GM04503 (cell line): ENCODE measurements at places on chromosomes 3 and 15.

DNA sequence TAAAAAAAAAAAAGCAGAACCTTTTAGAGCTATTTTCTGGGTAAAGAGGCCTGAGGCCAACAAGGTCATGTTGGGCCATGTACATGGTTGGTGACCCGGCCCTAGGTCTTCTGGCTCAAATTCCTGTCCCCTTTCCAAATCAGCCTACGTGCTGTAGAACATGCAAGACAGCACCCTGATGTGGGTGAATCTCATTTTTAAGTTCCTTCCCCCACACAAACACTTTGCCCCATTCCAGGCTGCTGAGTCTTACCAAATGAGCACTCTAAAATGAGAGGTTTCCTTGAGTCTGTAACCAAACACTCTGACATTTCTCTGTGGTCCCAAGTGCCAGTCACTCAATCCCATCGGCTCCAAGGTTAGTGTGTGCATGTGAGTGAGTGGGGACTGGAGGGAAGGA, 9.4 kb downstream of the BCL6 start:
- no peak for DNase-seq

DNA sequence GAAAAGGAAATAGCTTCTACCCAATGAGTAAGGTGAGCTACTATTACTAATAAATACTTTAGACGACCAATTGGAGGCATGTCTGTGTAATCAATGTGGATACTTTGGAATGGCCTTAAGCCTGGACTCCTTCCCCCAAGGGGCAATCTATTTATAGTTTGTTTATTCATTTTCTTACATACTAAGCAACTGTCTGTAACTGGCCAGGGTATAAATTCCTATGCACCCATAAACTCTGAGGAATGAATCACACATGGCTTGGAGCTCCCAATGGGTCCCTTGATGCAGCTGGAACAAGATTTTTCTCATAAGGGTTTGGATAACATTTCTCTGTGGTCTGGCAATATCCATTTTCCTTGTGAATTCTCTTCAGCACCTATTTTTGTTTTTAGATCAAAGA, 506.8 kb downstream of the EDEM1 start:
- no peak for DNase-seq

DNA sequence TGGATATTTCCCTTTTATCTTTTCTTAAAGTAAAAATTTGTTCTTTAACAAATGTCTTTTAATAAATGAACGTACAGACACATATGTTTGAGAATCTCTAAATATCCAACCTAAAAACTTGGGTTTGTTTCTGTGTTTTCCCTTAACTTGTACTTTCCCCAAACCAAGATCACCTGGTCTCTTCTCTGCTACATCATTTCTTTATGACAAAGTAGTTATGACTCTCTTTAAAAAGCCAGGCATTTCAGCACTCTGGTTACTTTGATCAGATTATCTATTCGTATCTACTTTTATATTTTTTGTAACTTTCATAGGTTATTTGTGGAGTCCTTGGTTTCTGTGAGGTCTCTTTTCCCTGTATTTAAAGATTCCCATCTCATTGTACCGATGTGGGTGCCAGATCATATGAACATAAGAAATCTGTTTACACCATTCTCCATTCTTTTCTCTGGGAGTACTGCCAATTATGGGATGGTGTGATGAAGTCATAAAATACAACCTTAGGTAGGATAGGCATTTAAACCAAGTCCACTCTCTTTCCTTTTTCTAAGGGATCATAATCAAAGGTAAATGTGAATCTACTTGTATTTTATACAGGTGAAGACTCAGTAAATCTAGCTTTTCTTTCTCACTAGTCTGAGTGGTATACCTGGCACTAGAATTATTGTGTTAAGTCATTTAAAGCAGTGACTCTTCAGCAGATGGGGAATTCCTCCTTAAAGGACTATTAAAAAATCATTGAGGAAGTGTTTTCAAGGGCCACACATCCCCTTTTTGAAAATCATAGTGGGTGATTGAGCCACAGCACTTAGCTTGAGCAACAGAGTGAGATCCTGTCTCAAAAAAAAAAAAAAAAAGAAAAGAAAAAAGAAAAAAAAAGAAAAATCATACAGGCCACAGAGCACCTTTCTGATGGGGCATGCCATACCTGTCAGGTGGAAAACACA, 12.4 kb upstream of the NFKBIZ start:
- DNase-seq, result no peak

DNA sequence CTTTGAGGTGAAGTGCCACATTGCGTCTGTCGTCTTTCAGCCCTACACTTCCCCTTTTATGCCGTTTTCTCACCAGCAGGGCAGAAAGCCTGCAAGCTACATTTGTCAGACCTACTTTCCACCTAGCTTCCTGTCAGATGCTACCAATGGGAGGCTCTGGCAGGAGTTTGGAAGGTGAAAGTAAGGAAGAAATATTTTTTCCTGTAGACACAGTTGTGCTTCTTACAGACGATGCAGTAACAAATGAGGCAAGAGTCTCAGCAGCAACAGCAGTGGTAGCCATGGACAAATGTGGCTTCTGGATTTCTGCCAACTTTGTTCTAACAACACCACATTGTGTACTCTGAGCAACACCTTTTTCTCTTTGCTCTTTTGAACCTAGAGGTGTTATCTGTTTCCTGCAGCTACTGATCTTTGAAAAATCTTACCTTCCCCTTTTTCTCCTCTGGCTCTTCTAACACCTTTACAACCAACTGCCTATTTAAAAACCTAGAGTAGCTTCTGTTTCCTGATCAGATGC, 70.6 kb upstream of the STT3B start:
- no peak for DNase-seq

- DNase-seq, result peak; percentile 12
These were observed 314.8 kb upstream of the CTDSPL start for GRCh38 chr3:37546876-37547275.

- no peak for DNase-seq
These were observed 39.5 kb downstream of the CFAP100 start for GRCh38 chr3:126434264-126434590.

GRCh38 chr3:180909369-180910127, 2.9 kb upstream of the FXR1 start:
- no peak for DNase-seq

- DNase-seq, result no peak
These were observed 6.7 kb upstream of the CMTM7 start for GRCh38 chr3:32384938-32385337.

- no peak for DNase-seq
These were observed 50.9 kb downstream of the CEP152 start for GRCh38 chr15:48759921-48760320.

DNA sequence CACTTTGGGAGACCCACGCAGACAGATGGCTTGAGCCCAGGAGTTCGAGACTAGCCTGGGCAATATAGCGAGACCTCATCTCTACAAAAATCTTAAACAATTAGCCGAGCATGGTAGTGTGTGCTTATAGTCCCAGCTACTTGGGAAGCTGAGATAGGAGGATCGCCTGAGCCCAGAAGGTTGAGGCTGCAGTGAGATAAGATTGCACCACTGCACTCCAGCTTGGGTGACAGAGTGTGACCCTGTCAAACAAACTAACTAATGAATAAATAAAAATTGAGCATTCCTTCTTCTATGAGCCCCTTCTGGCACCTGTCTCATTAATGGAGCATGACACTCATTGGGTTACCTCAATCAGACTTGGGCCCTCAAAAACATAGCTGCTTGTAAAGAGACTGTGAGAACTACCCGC, 7.5 kb downstream of the ZDHHC3 start:
- no peak for DNase-seq

GRCh38 chr3:126961191-126961790, 21.6 kb upstream of the PLXNA1 start:
- peak; percentile 67 for DNase-seq

- no peak for DNase-seq
These were observed 23.5 kb downstream of the IL12A start for GRCh38 chr3:160012108-160012507.

- no peak for DNase-seq
These were observed 42.2 kb downstream of the TBC1D2B start for GRCh38 chr15:78035321-78035751.

DNA sequence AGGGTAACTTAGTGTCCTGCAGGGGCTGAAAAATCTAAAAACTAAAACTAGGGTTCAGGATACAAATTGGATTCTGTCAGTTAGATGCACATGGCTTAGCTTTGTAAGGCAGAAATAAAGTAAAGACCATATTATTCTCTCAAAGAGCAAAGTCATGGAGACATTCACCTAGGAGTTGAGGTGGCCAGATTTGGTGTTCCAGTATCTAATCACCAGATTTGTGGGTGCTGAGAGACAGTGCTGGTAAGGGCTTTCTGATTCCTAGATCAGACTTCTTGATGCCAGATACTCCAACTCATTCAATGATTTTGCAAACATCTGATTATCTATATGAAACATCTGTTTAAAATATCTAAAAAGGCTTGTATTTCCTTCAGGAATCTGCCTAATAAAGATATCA, 28.3 kb upstream of the TBC1D5 start:
- no peak for DNase-seq

- DNase-seq, result no peak
These were observed 777 bp downstream of the LOXL1 start for GRCh38 chr15:73927003-73927475.

- no peak for DNase-seq
These were observed 3.6 kb downstream of the WWTR1 start for GRCh38 chr3:149654188-149654601.

DNA sequence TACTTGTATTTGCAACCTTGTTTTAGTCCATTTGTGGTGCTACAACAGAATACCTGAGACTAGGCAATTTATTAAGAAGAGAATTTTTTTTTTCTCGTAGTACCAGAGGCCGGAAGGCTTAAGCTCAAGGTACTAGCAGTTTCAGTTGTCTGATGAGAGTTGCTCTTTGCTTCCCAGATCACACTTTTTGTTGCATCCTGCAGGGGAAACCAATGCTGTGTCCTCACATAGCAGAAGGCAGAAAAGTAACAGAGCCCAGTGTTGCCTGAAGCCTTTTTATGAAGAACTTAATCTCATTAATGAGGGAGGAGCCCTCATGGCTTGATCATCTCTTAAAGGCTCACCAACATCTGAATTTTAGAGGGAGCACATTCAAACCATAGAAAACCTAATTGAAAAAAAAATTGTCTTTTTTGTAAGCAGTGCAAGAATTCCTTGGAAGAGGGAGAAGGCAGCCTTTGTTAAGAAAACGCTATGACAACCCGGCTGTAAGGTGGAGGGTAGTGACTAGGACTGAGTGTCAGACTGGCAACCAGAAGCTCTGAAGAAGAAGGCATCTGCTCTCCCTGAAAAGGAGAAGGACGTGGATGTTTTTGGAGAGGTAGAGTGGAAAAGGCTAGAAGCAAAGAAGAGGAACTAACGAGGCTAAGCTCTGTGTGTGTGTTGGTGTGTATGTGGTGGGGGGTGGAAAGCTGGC, 1245.3 kb downstream of the ROBO2 start:
- no peak for DNase-seq

DNA sequence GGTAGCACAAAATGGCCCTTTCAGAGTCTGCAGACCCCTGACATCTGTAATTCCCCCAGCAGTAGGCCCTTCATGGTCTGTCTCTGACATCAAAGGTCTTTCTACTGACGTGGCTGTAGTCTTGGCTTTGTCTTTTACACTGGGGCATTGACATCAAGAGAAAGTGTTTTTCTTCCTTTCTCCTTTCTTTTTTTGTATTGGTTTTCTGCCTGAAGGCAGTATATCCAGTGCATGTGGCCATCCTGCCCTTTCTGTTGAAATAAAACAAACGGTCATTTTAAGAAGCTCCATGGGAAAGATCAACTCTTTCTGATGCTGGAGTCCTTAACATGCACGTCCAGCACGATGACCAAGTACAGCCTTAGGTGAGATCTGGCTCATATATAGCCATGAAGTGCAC, 106.8 kb upstream of the SAMMSON start:
- no peak for DNase-seq

GRCh38 chr15:84942456-84942855, 39.2 kb upstream of the PDE8A start:
- no peak for DNase-seq

GRCh38 chr15:46930426-46930825, 786.9 kb upstream of the SEMA6D start:
- DNase-seq, result no peak

- DNase-seq, result no peak
These were observed 18.4 kb downstream of the SMAD6 start for GRCh38 chr15:66720206-66721010.

DNA sequence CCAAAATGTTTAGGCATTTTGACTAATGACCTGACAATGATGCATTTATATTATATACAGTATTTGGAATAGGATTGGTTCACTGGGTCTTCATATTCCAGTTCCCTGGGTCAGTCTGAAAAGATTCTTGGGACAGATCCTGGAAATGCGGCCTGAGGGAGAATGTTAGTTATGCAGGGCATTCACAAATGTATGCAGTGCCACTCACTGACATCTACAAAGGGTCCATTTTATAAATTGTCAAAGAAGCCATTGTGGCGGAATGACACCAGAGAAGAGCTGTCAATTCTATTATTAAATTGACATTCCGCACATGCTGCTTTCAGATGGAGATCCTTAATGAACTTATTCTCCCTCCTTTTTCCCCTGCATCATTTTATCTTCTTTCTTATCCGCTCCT, 176.6 kb downstream of the VGLL3 start:
- DNase-seq, result no peak

- no peak for DNase-seq
These were observed 69.0 kb downstream of the TIGIT start for GRCh38 chr3:114362815-114363214.

- no peak for DNase-seq
These were observed at the start of gene CELSR3 for GRCh38 chr3:48662753-48663488. Gene CELSR3, minus strand, starts transcription at chr3:48662886. Its CDS starts 252 bp downstream, at chr3:48662634.

- peak; percentile 42 for DNase-seq
These were observed 1.1 kb downstream of the VGLL4 start for GRCh38 chr3:11642431-11643191.

- peak; percentile 1 for DNase-seq
These were observed 711.0 kb downstream of the MECOM start for GRCh38 chr3:168952551-168952950.

GRCh38 chr3:45659661-45660566, 29.3 kb upstream of the SACM1L start:
- no peak for DNase-seq

DNA sequence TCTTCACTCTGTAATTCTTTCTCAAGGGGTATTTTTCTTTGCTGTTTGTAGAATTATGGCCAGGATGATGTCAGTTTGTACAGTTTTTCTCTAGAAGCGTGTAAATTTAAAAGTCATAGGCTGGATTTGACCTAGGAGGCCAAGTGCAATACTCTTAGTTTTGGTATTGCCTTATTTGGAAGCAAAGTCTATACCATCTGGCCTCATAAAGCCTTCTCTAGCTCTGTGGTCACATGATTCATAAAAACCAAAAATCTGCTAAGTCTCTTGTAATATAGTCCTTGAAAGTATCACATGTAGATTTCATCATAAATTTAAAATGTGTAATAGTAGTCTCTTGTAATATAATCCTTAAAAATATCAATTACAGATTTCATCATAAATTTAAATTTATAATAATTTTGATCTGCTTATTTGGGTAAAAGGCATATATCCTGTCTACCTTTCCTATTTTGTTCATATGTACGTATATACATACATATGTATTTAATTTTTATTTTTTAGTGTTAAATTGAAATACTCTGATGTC, 25.6 kb downstream of the TEX9 start:
- no peak for DNase-seq
